ENCODE measurements at places on chromosomes 2 and 18.

GRCh38 chr2:178592655-178593054, 112.4 kb downstream of the PLEKHA3 start:
- DNase-seq, result no peak

DNA sequence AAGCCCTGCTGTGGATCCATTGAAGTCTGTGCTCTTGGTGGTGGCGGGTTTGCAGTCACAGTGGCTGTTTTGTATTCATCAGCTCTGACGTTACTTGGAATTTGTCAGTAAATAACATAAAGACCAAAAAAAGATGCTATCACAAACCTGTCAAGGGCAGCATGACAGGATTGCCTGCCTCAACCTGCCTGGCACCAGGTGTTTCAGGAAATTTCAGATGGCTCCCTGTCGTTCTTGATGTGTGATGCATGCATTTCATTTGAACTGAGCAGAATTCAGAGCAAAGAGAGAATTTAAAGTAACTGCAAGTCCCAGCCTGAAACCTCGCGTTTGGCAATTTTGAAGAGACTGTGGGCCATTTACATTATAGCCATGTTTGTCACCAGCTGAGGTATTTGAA, 50.3 kb upstream of the EPC2 start:
- no peak for DNase-seq

DNA sequence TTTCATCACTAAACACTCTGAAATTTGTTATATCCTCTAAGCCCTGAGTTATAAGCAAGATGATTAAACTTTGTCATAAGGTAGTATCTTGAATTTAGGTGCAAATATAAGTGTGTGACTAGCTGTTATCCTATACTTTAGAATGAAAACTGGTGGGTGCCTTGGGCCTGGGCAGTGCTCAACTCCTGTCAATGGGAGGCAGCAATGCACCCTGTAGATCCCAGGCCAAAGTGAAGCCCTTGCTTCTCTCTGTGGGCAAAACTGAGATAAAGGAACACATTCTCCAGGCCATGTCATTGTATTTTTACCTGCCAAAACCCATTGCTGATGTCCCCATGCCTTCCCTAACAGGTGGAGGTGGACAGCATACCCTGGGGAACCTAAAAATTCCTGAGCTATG, 525.2 kb downstream of the TNS1 start:
- no peak for DNase-seq

DNA sequence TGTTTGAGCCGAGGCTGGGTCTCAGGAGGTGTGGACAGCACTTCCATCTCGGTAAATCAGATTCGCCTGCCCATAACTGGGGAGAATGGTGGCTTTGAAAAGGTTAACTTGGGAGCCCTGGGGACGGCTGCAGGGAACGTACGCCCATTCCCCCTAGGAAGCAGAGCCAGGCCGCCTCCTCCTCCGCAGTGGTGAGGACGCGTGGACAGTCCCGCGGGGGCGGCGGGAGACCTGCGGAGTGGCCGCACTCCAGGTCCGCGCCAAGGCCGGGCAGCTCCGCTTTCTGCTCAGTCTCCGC, 845 bp upstream of the MYCN start:
- DNase-seq, result no peak

- DNase-seq, result no peak
Measured at GRCh38 chr2:144698156-144698555, 178.2 kb upstream of the ZEB2 start.

DNA sequence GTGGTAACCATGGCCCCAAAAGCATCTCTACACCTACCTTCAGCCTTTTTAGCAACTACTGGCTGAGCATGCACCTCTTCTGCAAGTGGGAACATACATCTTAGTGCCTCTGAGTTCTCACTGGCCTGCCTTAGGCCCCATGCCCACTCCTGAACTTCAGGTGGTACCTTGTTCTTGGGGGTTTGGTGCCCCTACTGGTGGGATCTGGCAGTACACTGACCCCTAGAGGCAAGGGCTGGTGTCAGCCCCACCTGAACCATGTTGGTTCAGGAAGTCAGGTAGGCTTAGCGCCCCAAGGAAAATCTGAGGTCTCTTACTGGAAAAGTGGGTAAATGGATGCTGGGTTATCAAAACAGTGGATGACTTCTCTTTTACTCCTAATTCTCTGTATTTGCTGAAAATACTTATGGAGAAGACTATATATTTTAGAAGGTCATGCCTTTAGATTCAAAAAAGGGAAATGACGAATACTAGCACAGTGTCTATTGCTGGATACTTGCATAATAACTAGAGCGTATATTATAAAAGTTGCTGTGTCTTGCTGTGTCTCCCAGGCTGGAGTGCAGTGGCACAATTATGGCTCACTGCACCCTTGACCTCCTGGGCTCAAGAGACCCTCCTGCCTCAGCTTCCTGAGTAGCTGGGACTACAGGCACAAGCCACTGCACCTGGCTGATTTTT, 84.6 kb downstream of the RAB31 start:
- no peak for DNase-seq
